ENCODE measurements at places on chromosomes 2 and 18.

GRCh38 chr2:138829326-138829919 is 49.2 kb upstream of the NXPH2 start:
- DNase-seq = peak; percentile 83

GRCh38 chr18:3154214-3154613 is 65.6 kb downstream of the MYOM1 start:
- DNase-seq = no peak

GRCh38 chr18:3712491-3712890 is 262.5 kb downstream of the TGIF1 start:
- DNase-seq = no peak

GRCh38 chr18:51226587-51227350 is 29.3 kb upstream of the MEX3C start:
- DNase-seq = no peak

GRCh38 chr18:9971313-9971920 is 57.6 kb downstream of the VAPA start:
- peak; percentile 76 for DNase-seq

DNA sequence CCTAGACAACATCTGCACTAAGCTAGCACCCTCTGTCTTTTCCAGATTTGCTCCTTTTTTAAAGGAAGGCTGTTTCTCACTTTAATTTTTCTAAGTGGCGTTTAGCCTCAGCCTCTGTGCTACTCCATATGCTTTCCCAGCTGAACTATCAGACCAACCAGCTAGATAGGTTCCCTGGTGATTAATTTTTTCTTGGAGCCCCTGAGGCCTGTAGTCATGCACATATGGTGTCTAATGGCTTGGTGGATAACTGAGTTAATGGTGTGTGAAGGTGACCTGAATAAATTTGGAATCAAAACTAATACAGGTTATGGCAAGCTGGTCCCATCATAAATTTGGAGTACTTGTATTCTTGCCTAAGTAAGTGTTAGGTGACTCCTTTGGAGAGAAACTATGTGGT is 135.5 kb downstream of the MGAT5 start:
- peak; percentile 98 for DNase-seq

DNA sequence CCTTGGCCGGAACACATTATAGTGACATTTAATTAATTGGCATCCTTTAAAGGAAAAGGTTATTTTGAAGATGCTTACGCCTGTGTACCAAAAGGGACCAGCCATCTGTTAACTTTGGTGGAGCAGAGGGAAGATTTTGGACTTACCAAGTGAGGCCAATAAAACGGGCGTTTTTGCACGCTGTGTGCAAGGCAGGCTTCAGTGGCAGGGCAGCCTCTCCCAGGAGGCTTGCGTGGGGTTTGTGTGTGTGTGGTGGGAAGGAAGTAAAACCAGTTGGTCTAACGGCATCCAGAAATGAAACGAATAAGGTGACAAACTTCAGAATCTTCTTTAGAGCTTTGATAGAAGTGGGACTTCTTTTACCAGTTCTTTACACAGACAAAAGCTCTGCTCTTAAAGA is 191.7 kb downstream of the PRKCE start:
- DNase-seq = no peak

DNA sequence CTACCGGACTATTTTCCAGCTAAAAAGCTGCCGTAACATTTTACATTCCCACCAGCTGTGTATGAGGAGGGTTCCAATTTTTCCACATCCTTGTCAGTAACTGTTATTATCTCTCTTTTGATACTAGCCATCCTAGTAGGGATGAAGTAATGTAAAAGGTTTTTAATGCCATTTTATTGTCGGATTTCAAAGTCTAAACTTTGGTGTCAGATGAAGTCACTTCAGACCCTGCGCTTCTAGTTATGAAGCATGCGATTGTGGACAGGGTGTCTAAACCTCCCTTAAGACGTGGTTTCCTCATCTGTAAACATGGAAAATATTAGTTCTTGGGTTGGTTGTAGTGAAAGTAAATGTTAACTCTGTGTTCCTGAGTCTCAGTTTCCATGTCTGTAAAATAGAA is 4.7 kb downstream of the DGKD start:
- DNase-seq = no peak

DNA sequence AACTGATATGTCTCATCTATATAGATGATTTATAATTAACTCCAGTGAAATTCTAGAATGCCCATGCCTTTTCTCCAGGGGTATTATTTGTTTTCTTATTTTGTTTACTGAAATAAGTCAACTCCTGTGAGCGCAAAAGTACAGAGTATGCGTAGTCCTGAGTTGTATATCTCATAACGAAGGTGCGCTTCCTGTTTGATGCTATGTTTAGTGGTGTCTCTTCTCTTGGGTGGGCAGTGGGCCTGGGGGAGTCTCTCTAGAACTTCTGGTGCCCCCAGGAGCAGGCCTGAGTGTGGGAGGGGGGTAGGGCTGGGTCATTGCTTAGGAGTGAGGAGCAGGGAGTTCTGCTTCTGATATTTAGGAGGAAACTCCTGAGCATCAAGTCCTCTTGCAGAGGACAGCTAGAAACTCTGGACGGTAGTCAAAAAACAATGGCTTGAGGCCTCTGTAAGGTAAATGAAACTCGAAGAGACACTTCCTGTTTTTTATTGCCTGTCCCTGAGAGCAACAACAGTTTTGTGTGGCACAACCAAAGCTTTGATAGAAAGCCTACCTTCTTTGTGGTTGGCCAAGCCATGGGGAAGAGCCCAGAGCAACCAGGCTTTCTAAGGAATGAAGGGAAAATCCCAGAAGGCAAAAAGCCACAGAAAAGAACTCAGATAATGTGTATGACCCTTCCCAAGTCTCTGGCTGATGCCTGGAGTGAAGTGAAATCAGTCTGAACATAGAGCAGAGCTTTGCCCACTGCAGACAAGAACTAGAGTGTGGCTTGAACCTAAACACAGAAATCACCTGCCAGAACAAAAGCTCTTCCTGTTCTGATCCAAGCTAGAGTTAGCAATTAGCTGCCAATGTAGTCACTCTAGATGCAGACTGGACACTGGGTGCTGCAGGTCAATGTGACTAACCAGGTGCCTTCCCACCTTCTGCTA is 8.5 kb upstream of the SP140L start:
- DNase-seq = no peak

Measured in NCI-H1694 (cell line).